Cortex of kidney (tissue), 1 donor: ENCODE measurements at places on chromosomes 1 and 21.

- DNase-seq = no peak
These were observed 845 bp upstream of the RGS5 start for GRCh38 chr1:163203561-163203960.

- DNase-seq = no peak
These were observed 36.6 kb downstream of the S100A10 start for GRCh38 chr1:151956957-151957497.

- no peak for DNase-seq
These were observed 3.3 kb upstream of the ALG14 start for GRCh38 chr1:95076034-95076433.

GRCh38 chr1:209800984-209801834, 4.7 kb downstream of the IRF6 start:
- DNase-seq = no peak

DNA sequence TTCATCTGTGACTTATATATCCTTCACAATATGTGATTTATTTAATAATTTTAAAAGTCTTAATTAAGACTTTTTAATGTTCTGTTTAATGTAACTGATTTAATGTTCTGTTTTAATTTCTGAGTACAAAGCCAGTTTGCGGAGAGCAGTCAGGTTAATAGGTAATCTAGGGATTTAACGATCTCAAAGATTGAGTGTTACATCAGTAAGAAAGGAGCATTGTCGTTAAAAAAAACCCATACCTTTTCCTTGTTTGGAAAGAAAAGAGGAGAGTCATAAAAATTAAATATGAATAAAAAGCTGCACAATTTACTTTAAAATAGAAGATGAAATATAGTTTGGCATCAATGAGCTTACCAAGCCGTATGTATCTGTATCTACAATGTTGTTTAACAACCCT, 621.4 kb downstream of the KIF26B start:
- no peak for DNase-seq

GRCh38 chr1:181014477-181015250, 8.0 kb downstream of the STX6 start:
- no peak for DNase-seq

DNA sequence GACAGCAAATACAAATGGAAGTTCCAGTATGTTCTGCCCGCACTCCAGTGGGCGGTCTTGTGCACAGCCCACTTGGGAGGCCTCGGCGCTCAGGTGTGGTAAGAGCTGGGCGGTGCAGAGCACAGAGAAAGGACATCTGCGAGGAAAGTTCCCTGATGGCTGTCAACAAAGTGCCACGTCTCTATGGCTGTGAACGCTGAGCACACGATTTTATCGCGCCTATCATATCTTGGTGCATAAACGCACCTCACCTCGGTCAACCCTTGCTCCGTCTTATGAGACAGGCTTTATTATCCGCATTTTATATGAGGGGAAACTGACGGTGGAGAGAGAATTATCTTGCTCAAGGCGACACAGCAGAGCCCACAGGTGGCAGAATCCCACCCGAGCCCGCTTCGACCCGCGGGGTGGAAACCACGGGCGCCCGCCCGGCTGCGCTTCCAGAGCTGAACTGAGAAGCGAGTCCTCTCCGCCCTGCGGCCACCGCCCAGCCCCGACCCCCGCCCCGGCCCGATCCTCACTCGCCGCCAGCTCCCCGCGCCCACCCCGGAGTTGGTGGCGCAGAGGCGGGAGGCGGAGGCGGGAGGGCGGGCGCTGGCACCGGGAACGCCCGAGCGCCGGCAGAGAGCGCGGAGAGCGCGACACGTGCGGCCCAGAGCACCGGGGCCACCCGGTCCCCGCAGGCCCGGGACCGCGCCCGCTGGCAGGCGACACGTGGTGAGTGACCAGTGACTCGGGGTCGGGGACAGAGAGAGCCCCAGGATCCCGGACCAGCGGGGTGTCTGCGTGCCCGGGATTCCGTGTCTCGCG, at the start of gene IL12RB2:
TSS of gene IL12RB2 (plus strand) at position 623 of the 810 bp plus-strand sequence. CDS start 12,496 bp downstream, outside the sequence.
- no peak for DNase-seq

- DNase-seq = no peak
These were observed 30.3 kb downstream of the PARK7 start for GRCh38 chr1:7991504-7992440.

DNA sequence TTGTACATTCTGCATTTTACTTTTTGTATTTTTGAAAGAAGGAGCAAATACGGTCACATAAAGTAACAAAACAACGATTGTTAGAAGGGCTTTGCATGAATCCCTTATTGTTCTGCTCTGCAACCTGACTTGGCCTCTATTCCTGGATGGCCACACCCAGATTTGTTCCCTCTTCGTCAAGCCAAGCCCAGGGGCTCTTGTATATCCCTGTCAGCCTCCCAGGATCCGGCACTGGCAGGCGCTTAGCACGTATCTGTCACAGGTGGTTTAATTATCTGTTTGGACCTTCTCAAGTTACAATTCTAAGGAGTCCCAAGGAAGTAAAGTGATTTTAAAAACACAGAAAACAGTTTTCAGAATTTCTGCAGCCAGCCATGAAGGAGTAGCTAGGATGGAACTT, 28.0 kb downstream of the CRYAA start:
- no peak for DNase-seq

DNA sequence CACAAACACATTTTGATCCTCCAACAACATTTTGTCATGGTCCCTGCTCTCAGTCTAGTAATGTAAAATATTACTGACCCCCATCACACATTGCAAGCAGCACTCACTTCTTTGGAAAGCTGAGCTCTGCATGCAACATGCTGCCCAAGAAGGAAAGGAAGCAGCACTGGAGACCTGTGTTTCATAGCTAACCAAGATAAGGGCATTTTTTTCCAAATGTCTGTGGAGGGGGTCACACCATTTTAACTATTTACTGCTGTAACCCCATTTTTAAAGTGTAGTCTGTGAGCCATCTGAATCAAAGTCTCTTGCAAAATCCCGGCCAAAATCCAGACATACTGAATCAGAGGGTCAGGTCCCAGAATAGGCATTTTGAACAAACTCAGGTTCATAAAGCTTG, 4.5 kb upstream of the RASSF5 start:
- DNase-seq = no peak

GRCh38 chr1:32984455-32985171, 20.0 kb upstream of the RNF19B start:
- DNase-seq = no peak

DNA sequence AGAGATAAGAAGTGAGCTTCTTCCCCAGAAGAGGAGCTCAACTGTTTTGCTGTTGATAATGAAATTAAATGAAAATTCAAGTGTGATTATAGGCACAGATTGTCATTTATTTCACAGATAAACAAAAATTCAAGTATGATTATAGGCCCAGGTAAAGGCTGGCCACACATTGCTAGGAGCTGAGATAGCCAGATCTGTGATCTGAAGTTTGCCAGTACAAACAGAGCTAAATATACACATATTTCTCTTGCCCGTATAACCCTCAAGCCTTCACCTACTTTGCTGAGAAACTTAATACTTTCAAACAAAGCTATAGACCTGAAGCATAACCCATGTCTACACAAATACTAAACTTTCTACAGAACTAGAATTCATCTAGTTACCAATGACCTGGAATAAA, 31.3 kb upstream of the NRIP1 start:
- no peak for DNase-seq

DNA sequence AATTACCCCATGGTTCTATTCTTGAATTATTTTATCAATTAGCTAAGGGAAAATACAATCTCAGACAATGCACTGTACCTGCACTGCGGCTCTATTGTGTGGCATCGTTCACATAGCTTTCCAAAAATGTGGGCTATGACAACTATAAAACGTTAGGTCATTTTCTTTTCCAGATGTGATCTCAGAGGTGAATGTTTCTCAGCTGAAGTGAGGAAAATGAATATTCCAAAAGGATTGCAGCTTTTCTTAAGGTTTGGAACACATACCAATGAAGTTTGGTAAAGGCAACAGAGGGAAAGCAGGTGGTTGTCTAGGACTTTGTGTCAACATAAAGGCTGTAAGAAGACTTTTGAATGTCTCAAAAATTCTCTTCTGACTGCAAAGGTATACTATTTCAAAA, 105.5 kb downstream of the NRIP1 start:
- no peak for DNase-seq

DNA sequence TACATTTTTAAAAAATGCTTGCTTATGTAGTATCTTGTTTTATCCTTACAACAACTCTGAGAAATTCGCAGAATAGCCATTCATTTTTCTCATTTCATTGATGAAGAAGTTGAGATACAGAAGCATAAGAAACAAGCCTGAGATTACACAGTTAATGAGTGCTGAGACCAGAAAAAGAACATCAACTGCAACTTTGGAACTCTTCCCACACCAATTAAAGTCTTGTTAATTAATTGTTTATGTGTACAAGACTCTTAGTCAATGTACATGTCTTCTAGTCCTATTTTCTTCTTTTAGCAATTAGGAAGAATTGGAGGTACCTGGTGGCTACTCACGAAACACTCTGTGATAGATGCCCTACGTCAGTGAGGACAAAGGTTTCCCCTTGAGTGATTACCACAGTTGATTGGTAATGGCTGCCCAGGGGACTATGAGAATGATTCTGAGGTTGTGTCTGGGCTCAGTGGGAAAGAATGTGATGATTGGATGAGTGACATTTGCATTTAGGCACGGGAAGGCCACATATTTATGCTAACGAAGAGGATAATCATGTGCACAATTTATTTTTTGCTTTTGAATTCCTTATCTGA, 187.4 kb upstream of the KCNK2 start:
- DNase-seq = no peak

GRCh38 chr1:209899948-209900347, 38.1 kb upstream of the SYT14 start:
- no peak for DNase-seq

DNA sequence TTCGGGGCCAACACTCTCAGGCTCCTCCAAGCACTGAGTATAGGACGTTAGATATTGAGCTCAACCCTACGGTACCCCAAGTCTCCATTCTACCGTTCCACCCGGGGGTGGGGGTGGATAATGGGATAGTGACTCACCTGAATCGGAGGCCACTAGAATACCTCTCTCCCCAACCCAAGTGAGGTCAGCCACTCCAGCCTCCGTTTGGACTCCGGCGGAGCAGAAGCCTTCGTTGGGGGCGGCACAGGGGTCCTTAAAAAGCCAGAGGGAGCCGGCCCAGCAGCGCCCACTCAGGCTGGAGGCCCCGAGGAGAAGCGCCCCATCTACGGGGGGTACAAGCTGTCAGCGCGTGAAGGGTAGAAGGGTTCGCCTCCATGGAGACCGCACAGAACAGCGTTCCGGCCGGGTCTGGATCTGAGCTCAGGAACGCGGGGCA, 556 bp downstream of the WDR77 start:
- DNase-seq = no peak

- DNase-seq = no peak
These were observed 6.5 kb upstream of the CDC20 start for GRCh38 chr1:43352351-43352705.

- no peak for DNase-seq
These were observed 71.0 kb downstream of the LMO4 start for GRCh38 chr1:87399701-87400100.

DNA sequence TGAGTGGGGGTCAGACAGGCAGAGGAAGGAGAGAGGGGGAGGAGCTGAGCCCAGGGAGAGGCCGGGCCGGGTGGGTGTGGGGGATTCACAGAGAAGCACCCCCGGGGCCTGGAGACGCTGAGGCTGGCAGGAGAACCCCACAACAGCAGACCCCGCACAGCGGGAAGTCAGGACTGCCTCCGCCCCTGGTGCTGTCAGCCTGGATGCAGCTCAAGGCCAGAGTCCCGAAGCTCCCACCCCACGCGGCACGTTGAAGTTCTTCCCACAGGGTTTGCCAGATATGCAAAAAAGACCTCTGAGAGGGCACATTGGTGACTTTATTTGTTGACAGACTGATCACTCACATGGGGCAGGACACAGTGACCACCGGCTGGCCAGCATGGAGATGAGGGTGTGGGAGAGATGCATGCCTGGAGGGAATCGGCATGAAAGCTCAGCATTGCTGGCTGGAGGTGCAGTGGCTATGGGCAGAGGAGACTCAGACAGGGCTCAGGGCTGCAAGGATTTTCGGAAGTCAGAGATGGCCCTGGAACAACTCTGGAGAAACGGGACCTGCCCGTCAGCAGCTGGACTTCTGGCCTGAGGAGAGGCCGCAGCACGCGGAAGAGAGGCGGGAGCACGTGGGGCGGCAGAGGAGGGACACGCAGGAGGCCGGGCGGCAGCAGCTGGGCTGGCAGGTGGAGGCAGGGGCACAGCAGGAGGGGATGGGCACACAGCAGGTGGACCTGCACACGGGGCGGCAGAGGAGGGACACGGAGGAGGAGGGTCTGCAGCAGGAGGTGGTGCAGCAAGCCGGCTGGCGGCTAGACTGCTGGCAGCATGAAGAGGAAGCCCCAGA, 885 bp downstream of the KRTAP10-3 start:
- DNase-seq = no peak

- DNase-seq = no peak
These were observed 114.6 kb downstream of the AKT3 start for GRCh38 chr1:243735457-243735856.

DNA sequence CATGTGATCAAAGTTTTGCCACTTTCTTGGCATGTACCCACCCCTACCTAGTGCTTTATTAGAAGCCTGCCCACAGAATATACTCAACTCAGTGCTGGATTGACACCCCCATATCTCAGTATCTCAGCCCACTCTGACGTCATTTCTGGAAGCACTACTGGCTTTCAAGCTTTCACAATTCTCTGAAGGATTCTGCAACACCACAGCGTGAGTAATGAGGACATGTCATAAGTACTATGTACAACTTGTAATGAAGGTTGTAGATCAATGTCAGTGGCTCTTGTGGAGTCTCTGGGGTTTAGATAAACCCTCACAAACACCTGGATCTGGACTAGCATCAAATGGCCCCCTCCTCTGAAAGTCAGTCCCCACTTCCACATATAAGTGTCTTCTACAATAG, 57.2 kb downstream of the TNFSF4 start:
- no peak for DNase-seq

DNA sequence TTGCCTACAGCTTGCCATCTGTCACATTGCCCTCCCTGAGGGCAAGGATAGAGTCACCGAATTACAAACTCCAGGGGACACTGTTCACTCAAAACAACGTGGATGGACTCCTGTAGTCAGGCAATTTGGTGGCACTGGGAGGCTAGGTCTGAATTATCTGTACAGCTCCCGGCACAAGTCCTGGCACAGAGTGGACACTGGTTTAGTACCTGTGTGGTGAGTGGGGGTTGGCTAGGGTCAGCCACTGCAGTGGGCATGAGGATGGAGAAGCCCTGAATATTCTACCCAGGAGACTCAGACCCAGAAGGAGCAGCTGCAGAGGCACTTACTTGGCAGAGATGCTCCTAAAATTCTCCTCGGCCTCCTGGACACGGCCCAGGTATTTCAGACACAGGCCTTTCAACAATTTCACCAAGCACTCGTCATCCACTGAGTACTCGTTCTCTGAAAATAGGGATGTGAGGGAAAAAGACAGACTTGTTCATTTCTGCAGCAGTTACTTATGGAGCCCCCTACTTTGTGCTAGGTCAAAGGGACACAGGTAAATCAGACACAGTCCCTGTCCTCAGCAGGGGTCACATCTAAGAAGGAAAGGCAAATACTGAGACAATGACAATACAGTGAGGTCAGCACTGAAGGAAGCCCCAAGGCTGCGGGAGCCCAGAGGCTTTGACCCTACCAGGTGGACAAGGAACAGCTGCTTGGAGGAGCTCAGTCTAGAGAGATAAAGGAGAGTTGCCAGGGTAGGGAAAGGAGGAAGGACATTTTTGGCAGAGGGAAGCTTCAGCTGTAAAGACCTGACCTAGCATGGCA, 40.5 kb downstream of the TTC39A start:
- DNase-seq = no peak
